ENCODE measurements at places on chromosomes 2 and 18.

- DNase-seq = no peak
Measured at GRCh38 chr2:237625216-237625705, 2.1 kb upstream of the LRRFIP1 start.

GRCh38 chr18:63451799-63452660, 24.7 kb upstream of the SERPINB5 start:
- peak; percentile 66 for DNase-seq

- no peak for DNase-seq
Measured at GRCh38 chr2:129709001-129709955, 270.2 kb upstream of the RAB6C start.

DNA sequence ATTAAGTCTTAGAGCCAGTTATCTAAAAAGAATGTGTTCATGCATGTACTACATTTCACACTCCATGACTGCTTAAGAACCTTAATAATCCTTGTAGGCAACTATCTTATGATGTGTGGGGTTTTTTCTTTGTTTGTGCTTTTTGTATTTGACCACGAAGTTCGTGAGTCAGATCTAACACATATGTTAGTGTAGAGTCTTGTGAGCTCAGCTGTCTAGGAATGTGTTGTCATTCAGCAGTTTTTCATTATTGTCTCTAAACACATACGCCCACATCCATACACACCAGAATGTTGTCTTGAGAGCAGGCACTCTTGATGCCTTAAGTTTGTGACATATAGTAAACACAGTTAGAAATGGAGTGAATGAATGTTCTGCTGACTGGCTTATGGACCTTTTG, 38.4 kb downstream of the CAB39 start:
- peak; percentile 90 for DNase-seq

- DNase-seq = no peak
Measured at GRCh38 chr2:173431191-173431590, 76.5 kb downstream of the CDCA7 start.

Data from cardiac fibroblast (primary cell).